ENCODE measurements at places on chromosomes 13 and 19. TPM values are rescaled to one million over a fixed set of nuclear protein-coding genes. Genes with fewer than 3 reads are reported as not detected.
A peak's percentile ranks its signal among the peaks of the same experiment; 100 is the strongest.

GRCh38 chr19:8666814-8667405 is 31.7 kb downstream of the ACTL9 start:
- DNase-seq, result no peak

DNA sequence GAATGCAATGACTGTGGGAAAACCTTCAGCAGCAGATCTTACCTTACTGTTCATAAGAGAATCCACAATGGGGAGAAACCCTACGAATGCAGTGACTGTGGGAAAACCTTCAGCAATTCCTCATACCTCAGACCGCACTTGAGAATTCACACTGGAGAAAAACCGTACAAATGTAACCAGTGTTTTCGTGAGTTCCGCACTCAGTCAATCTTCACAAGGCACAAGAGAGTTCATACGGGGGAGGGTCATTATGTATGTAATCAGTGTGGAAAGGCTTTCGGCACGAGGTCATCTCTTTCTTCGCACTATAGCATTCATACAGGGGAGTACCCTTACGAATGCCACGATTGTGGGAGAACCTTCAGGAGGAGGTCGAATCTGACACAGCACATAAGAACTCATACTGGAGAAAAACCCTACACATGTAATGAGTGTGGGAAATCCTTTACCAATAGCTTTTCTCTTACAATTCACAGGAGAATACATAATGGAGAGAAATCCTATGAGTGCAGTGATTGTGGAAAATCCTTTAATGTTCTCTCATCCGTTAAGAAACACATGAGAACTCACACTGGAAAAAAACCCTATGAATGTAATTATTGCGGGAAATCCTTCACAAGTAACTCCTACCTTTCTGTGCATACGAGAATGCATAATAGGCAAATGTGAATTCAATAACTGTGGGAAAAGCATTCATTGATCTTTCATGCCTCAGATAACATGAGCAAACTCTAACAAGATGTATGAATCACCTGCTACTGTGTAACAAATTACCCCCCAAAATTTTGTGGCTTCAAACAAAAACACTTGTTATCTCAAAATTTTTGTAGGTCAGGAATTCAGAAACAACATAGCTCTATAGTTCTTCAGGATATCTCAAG is 13.8 kb downstream of the ZNF557 start:
- DNase-seq, result no peak

PRDX2 gene
- total RNA-seq, result 164 TPM

ZSCAN4 gene
- not detected for total RNA-seq

DNA sequence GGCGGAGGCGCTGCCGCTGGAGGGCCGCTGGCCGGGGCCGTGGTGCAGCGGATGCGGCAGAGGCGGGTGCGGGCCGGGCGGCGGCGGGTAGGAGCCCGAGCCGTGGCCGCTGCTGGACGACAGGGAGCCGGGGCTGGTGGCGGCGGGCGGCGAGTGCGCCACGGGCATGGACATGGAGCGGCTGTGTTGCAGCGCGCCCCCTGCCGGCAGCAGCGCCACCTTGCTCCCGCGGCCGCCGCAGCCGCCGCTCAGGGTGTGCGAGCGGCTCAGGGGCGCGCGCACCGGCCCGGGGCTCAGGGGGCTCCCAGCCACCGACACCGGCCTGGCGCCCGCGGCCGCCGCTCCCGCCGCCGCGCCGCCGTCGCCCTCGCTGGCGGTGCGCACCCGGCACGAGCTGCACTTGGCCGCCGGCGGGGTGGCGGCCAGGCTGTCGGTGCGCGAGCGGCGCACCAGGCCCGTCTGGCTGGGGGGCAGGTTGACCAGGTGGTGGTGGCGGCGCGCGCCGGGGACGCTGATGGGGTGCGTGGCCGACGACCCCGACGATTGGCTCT is 1.7 kb downstream of the IRS2 start:
- DNase-seq, result no peak

PKN1 gene
- 32.3 TPM for total RNA-seq

TNFSF13B gene
- total RNA-seq, result 3.9 TPM

DNA sequence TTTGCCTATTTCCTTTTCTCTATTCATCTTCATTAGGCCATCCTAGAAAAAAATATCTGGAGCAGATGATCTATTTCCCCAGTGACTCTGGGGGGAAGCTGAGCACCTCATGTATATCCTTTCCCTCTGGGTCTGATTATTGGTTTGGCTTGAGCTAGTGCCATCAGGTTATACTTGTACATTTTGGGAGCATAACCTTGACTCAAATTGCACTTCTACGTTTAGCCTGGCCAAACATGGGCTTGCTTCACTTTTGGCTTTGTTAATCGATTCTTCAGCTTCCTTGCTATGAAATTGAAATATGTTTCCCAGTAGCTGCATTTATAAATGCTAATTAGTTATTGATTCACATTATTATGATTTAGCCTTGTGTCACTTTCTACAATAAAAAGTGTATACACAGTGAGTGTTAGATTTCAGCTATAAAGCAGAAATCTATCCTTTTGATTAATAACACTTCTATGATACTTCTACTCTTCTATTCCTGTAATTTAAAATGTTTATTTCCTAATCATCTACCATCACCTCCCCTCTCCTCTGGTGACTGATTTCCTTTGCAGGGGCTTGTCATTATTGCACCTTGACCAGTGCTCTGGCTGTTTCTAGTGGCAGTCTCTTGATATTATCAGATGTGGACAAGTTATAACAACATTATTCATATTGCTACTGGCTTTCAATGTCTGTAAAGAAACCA is 37.3 kb downstream of the TNFSF11 start:
- DNase-seq, result no peak

UNC13A gene
- total RNA-seq, result 0.10 TPM

- DNase-seq, result no peak
These were observed 587 bp downstream of the TMEM238 start for GRCh38 chr19:55383279-55384130.

DNA sequence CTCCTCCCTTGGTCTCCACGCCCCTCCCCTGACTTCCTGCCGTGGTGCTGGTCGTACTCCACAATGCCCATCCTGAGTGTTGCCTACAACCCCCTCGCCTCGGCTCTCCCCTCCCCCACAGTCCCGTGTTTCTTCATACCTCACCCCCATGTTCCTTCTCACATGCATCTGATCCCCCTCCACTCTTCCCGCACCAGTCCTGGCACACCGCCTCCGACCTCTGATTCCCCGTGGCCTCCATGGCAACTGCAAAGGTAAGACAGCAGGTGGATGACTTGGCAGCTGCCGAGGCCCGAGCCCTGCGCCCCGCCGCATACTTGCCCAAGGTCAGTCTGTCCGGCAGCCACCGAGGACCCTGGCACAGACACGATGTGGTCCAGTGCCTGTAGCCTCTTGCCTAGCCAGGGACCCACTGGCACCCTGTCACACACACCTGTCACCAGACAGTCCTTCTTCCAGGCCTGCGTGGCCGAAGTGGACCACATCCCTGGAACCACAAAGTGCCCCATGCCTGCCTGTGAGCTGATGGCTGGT is 16.1 kb upstream of the SDHAF1 start:
- no peak for DNase-seq

FLT3LG gene
- 1.3 TPM for total RNA-seq

GRCh38 chr13:32553720-32554119 is 15.1 kb upstream of the N4BP2L2 start:
- no peak for DNase-seq

VSTM1 gene
- total RNA-seq, result 1.7 TPM

ZNF557 gene
- total RNA-seq, result 9.4 TPM

- DNase-seq, result no peak
These were observed 144.6 kb downstream of the KCTD12 start for GRCh38 chr13:76741624-76742023.

DNA sequence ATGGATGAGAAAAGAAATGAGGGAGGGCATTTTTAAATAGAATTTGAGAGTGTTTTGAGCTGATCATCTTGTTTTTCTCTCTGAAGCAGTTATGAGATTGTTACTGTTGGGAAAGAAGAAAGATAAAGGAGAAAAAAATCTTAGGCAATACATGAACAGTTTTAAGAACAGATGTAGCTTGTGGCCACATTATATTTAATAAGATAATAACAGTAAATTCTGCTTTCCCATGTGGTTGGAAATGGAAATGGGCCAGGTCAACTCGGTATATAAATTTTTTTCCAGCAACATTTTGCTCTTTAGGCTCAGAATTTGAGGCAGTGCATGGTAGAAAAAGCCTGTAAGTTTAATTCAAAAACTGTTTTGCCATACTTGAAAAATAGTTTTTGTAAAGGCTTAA is 118.7 kb downstream of the POSTN start:
- DNase-seq, result peak; percentile 19

GRCh38 chr19:13952154-13952930 is at the start of gene DCAF15:
TSS of gene DCAF15 (plus strand) at chr19:13952509. CDS start at chr19:13952513, 4 bp downstream.
- peak; percentile 100 for DNase-seq

- DNase-seq, result no peak
These were observed 36.9 kb downstream of the SYDE1 start for GRCh38 chr19:15144046-15144646.

- DNase-seq, result no peak
These were observed 8.6 kb downstream of the PDX1 start for GRCh38 chr13:27928353-27928804.

- no peak for DNase-seq
These were observed 4.3 kb upstream of the ZNF813 start for GRCh38 chr19:53463263-53463662.

- DNase-seq, result peak; percentile 45
These were observed 10.5 kb upstream of the SMG9 start for GRCh38 chr19:43765109-43765876.

DNA sequence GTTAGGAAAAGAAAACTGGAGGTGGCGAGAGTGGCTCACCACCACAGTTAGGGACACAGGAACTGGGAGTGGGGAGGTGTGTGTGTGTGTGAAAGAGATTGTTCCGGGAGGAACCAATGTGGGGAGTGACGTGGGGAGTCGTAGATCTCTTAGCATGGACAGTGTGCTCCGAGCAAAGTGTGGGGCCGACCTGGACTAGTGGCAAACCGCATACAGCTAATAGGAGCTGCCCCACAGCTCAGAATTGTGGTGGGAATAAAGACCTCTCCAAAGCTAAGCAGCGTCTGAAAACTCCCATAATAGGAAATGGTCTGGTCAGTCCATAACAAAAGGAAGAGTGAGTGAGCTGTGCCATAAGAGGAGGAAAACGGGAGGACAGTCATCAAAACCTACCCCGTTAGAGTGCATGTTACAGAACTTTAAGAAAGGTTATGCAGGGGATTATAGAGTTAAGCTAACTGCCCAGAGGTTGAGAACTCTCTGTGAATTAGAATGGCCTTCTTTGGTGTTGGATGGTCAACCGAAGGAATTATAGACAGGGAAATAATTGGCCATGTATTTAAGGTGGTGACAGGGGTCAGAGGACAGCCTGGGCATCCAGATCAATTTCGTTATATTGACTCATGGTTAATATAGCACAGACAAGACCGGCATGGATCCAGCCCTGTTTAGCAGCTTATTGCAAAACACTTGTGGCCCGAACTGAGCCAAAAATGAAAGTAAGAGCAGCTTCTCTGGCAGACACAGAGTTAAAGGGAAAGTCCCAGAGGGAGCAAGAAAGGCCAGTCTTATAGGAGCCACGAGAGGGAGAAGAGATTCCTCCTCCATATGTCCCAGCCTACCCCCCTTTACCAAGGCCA is 8.9 kb upstream of the SLC15A1 start:
- DNase-seq, result no peak

- DNase-seq, result no peak
These were observed 406.8 kb downstream of the DACH1 start for GRCh38 chr13:71460211-71460610.

- no peak for DNase-seq
These were observed 12.4 kb upstream of the SIAH3 start for GRCh38 chr13:45863709-45864590.

SYNE4 gene
- total RNA-seq, result not detected

KIR3DL2 gene
- not detected for total RNA-seq

DNA sequence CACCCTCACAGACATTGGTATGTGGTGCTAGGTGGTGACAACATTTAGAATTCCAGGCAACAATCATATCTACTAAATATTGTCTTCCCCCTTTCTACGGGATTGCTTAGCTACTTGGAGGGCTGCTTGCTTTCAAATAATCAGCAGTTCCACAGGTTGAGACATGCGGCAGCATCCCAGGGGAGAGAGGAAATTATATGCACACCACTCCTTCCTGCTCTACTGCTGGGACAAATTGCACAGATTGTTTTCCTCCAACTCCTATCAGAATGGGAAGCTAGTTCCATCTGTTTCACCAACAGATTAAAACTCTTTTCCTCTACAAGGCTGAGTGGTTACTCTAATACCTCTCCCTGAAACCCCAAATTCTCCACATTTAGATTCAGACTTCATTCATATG is 275.4 kb downstream of the DNAJC15 start:
- DNase-seq, result no peak

NAA16 gene
- 26.6 TPM for total RNA-seq

ICAM3 gene
- 9.4 TPM for total RNA-seq

IRGC gene
- not detected for total RNA-seq

- DNase-seq, result no peak
These were observed 26.8 kb downstream of the RASA3 start for GRCh38 chr13:114105521-114106225.

KLK14 gene
- 9.5 TPM for total RNA-seq

- DNase-seq, result no peak
These were observed 457.4 kb downstream of the DIAPH3 start for GRCh38 chr13:59706101-59706976.

GRCh38 chr19:2341982-2342381 is 13.5 kb downstream of the SPPL2B start:
- DNase-seq, result no peak

IRF3 gene
- 42.6 TPM for total RNA-seq

- no peak for DNase-seq
These were observed 512 bp downstream of the CC2D1A start for GRCh38 chr19:13906521-13906904.

CCDC159 gene
- total RNA-seq, result 12.4 TPM

GRCh38 chr13:109630271-109630670 is 156.1 kb downstream of the IRS2 start:
- DNase-seq, result no peak

GRCh38 chr13:23470790-23471614 is 37.5 kb upstream of the SACS start:
- no peak for DNase-seq

DNA sequence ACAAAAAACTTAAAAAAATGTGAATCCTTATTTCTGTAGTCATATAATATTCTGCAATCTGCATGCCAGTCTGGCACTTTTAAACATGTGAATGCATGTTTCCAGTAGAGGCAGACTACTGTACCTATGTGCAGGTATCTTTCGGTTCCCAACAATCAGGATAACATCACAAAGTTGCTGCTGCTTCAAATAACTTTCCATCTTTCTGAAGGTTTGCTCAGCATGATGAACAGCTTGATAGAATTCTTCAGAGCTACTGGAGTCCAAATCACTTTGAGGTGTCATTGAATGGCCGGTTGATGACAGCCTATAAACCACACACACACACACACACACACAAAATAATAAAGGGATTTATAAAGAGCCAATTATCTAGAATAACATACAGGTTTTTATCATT is 132.1 kb upstream of the ATXN8OS start:
- no peak for DNase-seq

GRCh38 chr13:100229603-100230002 is 140.7 kb downstream of the PCCA start:
- no peak for DNase-seq

GRIN2D gene
- 1.1 TPM for total RNA-seq

- no peak for DNase-seq
These were observed 1.2 kb upstream of the NUP62 start for GRCh38 chr19:49930483-49931011.

IGFL2 gene
- 19.9 TPM for total RNA-seq
